ENCODE measurements at places on chromosomes 3 and 15.

- no peak for DNase-seq
These were observed 177.5 kb upstream of the CGNL1 start for GRCh38 chr15:57198654-57199291.

DNA sequence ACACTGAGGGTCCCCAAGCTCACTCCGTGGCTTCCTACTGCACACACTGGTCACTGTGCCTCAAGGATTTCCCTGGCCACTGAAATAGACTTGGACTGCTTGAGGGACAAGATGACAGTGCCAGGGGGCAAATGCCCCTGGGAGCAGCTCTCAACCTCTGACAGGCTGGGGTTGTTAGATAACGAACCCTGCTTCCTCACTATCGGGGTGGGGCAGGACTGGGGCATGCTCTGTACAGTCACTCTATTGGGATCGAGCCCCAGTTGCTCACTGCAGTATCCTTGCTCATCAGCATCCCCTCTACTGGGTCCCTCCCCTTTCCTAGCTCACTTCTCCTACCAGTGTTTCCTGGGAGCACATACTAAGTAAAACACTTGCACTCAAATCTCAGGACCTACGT lies 610.8 kb downstream of the NTRK3 start:
- DNase-seq, result no peak

GRCh38 chr3:45199837-45200648 lies 26.0 kb downstream of the TMEM158 start:
- no peak for DNase-seq

- DNase-seq, result no peak
These were observed 40.5 kb downstream of the POLQ start for GRCh38 chr3:121505256-121505655.

- no peak for DNase-seq
These were observed 152.4 kb downstream of the EBLN2 start for GRCh38 chr3:73213896-73214295.

DNA sequence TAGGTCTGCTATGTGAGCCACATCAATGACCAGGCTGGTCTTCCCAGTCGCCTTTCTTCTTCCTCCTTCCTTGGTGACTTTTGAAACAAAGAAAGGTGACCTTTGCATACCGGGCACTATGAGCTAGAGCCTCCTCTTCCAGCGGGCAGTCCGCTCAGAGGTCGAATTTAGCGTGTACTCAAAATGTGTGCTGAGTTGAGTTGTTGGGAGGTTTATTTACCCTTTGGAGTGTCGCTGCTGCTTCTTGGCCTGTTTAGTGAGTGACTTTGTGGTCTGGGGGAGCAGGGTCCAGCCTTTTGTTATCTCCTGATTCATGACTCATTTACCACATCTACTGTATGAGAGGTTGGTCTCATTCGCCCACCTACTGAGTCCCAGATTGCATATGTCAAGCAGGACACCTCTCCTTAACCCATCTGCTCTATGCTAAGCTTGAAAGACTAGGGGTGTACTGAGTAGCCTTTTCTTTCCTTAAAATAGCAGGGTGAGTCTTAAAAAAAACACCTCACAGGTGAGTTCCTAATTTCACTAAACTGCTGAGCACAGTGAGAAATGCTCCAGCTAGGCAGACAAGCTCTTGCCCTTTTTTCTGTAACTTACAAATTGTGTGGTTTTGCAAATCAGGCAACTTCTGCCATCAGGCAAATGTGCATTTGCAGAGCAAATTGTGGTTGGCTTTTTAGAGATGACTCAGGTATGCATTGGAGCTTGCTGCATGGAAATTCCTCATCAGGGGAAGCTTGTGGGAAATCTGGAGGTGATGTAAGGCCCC lies 3.2 kb upstream of the SIAH2 start:
- no peak for DNase-seq

- no peak for DNase-seq
These were observed 15.1 kb upstream of the SNRPA1 start for GRCh38 chr15:101310161-101310480.

GRCh38 chr3:143633816-143634215 lies 214.5 kb downstream of the SLC9A9 start:
- no peak for DNase-seq

DNA sequence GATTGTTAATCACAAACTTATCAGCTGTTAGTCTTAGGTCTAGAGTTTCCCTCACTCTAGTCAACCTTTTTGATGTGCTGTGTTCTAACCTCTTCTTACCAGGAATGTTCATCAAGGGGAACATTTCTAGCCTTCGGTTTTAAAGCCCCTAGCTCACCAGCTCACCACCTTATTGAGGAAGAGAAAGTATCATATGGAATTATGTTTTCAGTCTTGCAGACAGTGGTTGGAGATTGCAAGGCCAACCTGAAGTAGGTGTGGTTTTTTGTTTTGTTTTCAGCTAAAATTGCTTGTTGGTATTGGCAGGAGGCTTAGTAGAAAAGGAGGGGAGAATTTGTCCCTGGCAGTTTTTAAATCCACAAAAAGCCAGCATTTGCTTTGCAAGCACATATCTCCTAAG lies 48.4 kb upstream of the CCDC80 start:
- no peak for DNase-seq

Data from CD4-positive, alpha-beta T cell treated with Interleukin-17A for 4 hours (primary cell).